ENCODE measurements at places on chromosomes 6 and 20. TPM values are rescaled to one million over a fixed set of nuclear protein-coding genes. Genes with fewer than 3 reads are reported as not detected.

Gene SCRT2
- not detected for total RNA-seq

- DNase-seq, result no peak
Measured at GRCh38 chr6:119243657-119244056, 105.9 kb downstream of the MAN1A1 start.

DNA sequence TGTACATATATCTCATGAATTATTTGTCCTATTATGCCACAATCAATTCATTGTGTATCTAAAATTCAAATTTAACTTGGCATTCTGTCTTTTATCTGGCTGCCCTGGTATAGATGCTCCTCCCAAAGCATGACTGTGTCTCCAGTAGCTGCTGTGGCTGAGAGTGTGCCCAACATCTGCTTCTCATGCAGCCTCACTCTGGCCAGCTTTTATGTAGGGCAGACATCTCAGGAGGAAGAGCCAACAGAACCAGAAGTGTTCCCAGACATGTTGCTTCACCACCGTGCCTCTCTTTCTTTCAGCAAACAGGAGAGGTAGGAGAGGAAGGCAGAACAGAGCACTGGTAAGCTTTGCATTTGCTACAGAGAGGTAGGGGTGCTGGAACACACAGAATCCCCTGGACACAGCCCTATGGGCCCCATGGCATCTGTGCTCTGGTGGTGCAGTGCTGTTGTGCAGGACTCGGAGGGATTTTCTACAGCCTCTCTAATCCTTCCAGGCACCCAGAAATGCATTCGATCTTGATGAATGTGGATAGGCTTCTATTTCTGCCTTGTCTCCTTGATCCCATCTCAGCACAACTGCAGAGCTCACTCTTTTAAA lies 637.1 kb downstream of the UTRN start:
- no peak for DNase-seq

DNA sequence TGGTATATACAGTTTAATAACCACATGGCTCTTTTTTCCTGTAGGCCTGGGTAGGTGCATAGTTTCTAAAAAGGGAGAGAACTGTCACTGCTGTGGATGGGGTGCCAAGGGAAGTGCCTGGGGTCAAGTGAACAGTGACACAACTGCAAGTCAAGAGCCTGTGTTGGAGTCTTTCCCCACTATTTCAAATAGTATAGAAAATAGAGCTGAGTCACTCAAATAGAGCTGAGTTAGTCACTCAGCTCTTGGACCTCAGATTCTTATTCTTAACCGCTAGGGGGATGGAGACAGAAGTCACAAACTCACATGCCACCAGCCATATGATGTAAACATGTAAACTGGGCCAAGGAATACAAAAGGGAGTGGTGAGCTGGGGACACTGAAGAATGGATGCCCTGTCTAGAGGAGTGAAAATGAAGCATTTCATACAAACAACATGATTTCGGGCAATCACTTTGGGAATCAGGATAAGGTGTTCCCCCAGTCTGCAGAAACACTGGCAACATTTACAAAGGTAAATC lies 2.1 kb downstream of the NQO2 start:
- DNase-seq, result no peak

GRCh38 chr6:16602035-16602434 lies 159.2 kb downstream of the ATXN1 start:
- DNase-seq, result no peak

DNA sequence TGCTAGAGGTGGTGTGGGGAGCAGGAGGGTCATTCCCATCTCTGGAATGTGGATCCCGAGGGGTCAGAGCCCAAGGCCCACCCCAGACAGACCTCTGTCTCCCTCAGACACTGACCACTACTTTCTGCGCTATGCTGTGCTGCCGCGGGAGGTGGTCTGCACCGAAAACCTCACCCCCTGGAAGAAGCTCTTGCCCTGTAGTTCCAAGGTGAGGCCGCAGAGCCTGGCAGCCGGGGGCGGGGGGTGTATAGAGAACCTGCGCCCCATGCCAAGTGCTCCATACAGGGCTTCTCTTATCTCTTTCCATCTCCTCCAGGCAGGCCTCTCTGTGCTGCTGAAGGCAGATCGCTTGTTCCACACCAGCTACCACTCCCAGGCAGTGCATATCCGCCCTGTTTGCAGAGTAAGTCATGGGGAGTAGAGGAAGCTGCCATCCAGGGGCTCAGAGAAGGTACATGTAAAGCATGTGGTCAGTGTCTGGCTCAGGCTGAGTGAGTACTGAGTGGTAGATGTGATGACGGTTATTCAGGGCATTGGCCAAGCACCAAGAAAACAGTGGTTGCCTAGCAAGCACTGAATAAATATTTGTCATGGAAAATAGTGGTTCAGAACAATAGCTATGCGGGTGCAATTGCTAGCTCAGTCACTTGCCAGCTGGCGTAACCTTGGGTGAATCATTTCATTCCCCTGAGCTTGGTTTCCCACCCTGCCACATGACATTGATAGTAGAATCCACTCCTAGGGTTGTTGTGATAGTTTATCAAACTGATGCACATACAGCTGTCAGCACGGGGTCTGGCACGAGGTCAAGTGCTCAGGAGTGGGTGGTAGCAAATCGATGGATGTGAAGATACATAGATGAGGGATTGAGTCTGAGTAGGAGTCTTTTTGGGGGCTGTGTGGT lies 3.5 kb downstream of the PIGT start:
- peak; percentile 76 for DNase-seq

Gene PRRT1
- 1.5 TPM for total RNA-seq

Gene UFL1
- total RNA-seq, result 26.8 TPM

- DNase-seq, result peak; percentile 13
Measured at GRCh38 chr20:14334306-14334930, 3.0 kb downstream of the FLRT3 start.

DNA sequence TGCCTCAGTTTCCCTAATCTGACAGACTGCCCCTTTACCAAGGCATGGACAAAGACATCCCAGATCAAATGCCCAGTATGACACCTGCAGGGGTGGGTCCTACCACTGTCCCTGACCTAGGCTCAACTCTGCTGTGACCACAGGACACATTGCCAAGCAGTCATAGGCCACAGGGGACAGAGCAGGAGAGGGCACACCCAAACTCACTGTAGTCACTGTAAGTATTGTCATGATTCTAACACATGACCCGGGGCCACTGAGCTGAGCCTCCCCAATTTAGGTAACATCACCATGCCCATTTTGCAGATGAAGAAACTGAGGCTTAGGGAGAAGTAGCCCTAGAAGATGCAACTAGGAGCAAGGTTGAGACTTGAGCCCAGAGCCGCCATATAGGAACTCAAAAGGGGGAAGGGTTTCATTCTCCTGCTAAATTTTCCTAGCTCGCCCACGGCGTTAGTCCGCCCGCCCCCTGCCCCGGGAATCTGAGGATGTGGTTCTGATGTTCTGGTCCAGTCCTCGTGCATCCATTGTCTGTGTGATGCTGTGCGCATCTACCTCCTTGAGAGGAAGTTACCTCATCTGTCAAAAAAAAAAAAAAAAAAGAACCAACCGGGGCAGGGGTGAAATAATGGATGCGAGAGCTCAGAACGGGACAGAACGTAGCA lies 44.8 kb downstream of the PMEPA1 start:
- no peak for DNase-seq

Gene BPI
- 0.28 TPM for total RNA-seq

Gene HCK
- 5.1 TPM for total RNA-seq

DNA sequence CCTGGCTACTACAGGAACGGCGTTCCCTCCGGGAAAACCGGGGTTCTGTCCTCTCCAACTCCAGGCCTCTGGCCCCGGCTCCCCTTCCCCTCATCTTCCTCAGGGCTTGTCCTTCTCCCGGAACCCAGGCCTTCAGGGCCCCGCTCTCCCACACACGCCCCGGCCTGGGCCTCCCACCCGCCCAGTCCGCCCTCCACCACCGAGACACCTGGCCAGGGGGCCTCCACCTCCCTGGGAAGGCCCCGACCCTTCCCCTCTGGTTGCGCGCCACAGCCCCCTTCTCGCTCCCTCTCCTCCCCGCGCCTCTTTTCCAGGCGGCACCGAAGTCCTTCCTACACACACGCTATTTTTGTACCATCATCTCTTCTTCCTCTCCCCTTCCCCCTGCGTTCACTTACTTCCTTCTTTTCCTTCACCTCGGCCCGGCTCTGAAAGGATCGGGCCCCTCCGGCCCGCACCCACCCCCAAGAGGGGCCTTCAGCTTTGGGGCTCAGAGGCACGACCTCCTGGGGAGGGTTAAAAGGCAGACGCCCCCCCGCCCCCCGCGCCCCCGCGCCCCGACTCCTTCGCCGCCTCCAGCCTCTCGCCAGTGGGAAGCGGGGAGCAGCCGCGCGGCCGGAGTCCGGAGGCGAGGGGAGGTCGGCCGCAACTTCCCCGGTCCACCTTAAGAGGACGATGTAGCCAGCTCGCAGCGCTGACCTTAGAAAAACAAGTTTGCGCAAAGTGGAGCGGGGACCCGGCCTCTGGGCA lies 1.3 kb upstream of the SIRPA start:
- peak; percentile 73 for DNase-seq

GRCh38 chr6:45455408-45455807 lies 77.7 kb upstream of the SUPT3H start:
- no peak for DNase-seq

DNA sequence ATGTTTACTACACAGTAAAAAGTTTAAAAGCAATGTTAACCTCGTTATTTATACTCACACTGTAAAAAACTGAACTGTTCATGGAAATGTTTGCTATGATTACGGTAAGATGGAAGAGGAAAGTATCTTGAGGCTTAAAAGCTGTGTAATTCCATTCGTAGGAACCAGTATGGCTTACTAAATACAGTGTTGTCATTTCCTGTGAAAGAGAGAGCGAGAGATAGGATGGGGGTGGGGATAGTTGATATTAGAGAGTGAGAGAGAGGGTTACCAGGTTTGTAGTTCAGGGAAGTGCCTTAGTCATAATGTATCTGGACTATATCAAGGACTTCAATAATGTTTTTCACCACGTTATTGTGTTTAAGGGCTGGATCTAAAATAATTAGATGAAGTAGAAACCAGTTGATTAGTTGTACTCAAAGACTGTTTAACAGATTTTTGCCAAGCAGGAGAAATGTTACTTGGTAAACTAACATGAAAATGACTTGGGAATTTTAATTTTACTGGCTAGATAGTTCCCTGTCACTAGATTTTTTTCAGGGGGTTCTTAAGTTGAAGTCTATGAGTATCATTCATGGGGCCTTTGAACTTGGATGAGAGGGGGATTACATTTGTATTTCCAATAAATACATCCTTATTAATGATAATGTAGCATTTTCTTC lies 30.4 kb downstream of the AFDN start:
- no peak for DNase-seq

DNA sequence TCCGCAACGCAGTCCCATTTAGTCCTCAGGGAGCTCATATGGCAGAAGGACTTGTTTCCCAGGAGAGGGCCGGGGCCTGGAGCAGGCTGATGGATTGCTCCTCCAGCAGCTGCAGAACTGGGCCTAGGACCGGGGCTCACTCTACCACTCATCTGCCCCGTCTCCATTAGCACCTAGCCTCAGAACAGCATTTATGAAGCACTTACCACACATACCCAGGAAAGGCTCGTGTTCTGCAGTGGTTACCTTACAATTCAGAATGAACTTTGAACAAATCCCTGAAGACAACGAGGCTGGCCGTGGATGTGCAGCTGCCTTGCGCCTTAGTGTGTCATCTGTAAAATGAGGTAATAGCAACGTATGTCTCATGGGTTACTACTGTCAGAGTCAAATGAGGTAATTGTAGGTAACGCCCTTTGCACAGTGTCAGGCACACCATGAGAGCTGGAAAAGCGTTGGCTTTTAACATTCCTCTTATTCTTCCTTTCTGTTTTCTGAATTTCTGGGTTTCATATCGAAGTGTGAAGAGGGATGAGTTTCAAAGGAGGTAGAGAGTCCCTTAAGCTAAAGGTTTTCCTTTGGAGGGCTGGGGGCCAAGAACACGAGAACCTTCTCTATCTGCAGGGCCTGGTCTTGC lies 46.3 kb upstream of the CD93 start:
- no peak for DNase-seq

Gene RPS10
- 730 TPM for total RNA-seq

DNA sequence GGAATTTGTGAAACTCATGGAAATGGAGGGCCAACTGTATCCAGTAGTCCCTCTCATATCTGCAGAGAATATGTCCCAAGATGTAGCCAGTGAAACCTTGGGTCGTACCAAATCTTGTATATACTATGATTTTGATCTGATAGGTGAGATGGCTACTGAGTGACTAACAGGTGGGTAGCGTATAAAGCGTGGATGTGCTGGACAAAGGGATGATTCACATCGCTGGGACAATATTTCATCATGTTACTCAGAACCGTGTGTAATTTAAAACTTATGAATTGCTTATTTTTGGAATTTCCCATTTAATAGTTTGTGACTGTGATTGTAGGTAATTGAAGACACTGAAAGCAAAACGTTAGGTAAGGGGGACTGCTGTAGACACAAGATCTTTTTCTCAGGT lies 144.1 kb downstream of the SMAP1 start:
- DNase-seq, result no peak

Gene TNF
- 0.42 TPM for total RNA-seq

Gene SMOC2
- 6.0 TPM for total RNA-seq

DNA sequence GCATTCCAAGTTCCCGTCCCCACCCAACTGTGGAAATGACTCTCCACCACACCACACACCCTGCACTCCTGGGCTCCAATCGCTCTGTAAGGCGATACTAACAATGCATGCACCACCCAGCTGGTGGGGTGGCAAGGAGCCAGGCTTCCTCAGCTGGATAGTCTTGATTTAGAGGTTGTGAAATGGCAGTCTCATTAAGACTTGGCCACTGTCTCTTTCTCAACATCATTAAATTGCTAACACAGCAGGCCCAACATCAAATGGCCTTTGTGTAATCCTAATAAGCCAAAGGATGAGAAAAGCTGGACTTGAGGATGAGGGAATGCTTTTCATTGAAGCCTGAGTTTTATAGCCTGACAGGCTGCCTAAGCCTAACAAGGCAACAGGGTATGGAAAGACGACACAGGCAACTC lies 223.7 kb downstream of the GMDS start:
- peak; percentile 90 for DNase-seq

- DNase-seq, result no peak
Measured at GRCh38 chr6:43181621-43181941, 415 bp upstream of the CUL9 start.

Gene RPRD1B
- total RNA-seq, result 88.5 TPM

DNA sequence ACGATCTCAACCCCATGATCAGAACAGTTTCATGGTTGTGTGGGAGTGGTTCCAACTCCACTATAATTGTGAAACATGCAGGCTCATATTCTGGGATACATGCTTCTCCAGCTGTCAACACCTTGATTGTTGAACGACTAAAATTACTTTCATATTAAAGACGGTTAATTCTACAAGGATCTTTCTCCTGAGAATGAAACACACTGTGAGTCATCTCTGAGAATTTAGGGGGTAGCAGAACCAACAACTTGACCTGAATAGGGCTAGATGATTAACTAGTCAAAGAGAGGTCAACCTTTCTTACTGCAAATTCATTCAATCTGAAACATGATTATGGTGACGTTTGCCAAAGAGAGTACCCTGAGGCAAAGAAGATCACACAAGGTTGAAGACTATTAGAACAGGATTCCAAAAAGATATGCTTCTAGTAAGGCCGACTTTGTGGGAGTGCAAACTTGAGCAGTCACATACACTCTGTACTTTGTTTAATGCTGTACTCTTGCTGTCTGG lies 175.2 kb upstream of the CITED2 start:
- DNase-seq, result no peak

Gene DNAH8
- not detected for total RNA-seq

DNA sequence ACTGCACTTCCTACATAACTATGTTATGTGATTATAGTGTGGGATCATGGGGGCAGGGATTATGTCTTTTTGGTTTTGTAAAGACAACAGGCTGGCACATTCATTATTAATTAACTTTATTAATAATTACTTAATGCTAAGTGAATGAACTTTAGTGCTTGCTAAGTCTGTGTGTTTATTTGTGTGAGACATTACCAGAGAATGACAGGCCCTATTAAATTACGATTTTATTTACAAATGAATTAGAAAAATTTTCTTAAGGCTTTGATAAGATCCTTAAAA lies 100.9 kb downstream of the CD83 start:
- DNase-seq, result no peak

Gene QRSL1
- total RNA-seq, result 17.9 TPM

Gene RBM24
- 196 TPM for total RNA-seq
